Activated CD8-positive, alpha-beta memory T cell treated with anti-CD3 and anti-CD28 coated beads, Interleukin-2, amount 10 ng/mL, durations not matched to agents 7 days and 5 days (primary cell): ENCODE measurements at places on chromosomes 7 and 10.

- DNase-seq, result no peak
These were observed 9.7 kb upstream of the MKRN1 start for GRCh38 chr7:140489026-140489359.

GRCh38 chr10:84139126-84140035, at the start of gene GHITM:
Gene GHITM, plus strand, starts transcription at chr10:84139509. Its CDS starts 1,992 bp downstream, at chr10:84141501.
- peak; percentile 99 for DNase-seq

GRCh38 chr7:123795917-123796316, 47.1 kb upstream of the WASL start:
- no peak for DNase-seq

- no peak for DNase-seq
These were observed 321.0 kb downstream of the WDR37 start for GRCh38 chr10:1377231-1377630.
